ENCODE measurements at places on chromosomes 4 and X.

GRCh38 chr4:152385551-152385950 lies 150.3 kb downstream of the FBXW7 start:
- DNase-seq, result no peak

- no peak for DNase-seq
Measured at GRCh38 chrX:13258052-13258444, 61.8 kb downstream of the ATXN3L start.

GRCh38 chr4:34790131-34790530 lies 1454.2 kb downstream of the ARAP2 start:
- DNase-seq, result no peak

DNA sequence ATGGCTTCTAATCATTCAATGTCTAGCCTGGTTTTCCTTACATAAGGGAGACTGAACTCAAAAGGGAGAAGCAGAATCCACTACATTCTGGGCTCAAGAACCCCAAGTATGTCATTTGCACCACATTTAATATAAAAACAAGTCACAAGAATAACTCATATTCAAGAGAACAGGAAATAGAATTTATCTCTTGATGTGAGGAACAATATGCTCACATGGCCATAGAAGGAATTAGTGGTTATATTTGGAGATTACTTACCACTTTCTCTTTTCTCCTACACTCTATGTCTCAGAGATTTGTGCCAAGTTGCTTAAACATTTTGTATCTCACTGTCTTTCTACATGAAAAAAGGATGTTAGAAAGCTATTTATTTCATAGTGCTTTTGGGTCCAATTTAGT lies 922.6 kb upstream of the PABPC4L start:
- DNase-seq, result no peak

- no peak for DNase-seq
Measured at GRCh38 chrX:47877327-47877726, 40.6 kb downstream of the ZNF81 start.

- DNase-seq, result no peak
Measured at GRCh38 chr4:80255329-80256095, 11.0 kb upstream of the FGF5 start.

DNA sequence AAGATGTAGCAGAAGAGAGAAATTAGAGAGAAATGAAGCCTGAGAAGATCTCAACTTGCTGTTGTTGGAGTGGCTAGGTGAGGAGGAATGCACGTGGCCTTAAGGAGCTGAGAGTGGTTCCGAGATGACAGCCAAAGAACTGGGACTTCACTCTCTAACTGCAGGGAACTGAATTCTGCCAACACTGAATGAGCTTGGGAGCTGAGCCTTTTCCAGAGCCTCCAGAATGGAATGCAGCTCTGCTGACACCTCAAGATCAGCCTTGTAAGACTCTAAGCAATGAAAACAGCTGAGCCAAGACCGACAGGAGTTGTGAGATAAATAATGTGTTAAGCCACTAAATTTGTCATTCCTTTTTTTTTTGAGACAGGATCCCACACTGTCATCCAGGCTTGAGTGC lies 73.0 kb downstream of the TLL1 start:
- no peak for DNase-seq

DNA sequence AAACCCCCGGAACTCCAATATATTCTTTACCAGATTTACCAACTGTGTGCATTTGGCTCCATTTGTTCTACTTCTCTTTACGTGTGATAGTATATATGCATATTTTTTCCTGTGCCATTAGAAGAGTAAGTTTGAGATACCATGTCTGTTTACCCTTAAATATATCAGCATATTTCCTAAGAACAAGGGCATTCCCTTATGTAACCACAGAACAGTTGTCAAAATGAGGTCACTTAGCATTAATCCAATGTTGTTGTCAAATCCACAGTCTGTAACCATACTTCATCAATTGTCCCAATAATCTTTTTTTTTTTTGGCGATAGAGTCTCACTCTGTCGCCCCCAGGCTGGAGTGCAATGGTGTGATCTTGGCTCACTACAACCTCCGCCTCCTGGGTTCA lies 55.2 kb downstream of the TBC1D14 start:
- no peak for DNase-seq

GRCh38 chrX:123830309-123830708 lies 29.5 kb upstream of the XIAP start:
- DNase-seq, result peak; percentile 12

DNA sequence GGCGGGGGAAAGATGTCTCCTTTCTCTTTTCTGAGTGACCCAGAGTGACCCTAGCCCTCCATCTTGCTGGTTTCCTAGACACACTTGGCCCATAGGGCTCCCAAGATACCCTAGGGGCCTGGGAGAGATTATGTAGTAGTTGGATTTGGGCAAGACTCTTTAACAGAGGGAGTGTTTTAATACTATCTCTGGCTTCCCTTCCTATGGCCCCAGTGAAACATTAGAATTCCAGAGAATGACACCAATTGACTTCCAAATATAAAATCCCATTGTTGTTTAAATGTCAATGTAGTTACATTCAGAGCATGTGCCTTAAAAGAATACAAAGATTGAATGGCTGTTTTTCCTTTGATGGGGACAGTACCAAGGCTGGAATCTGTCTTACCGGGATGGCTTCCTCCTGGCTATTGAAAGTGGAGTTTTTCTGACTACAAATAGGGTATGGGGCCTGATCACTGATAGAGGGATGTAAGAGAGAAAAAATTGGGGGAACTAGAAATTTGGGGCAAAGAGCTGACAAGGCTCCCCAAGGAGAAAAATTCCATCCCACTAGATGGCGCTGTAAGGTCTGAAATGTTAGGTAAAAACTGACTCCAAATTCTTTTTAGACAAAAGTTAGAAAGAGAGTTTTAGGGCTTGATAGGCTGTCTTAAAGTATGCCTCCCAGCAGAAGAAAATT lies 10.7 kb downstream of the TENT5D start:
- DNase-seq, result peak; percentile 0

GRCh38 chr4:112908511-112908910 lies 140.9 kb upstream of the ANK2 start:
- DNase-seq, result no peak

GRCh38 chrX:45743906-45744625 lies 543.4 kb upstream of the DIPK2B start:
- DNase-seq, result no peak

GRCh38 chrX:46179748-46180147 lies 365.5 kb downstream of the ZNF674 start:
- no peak for DNase-seq

GRCh38 chr4:107017443-107018343 lies 18.4 kb downstream of the DKK2 start:
- DNase-seq, result no peak

DNA sequence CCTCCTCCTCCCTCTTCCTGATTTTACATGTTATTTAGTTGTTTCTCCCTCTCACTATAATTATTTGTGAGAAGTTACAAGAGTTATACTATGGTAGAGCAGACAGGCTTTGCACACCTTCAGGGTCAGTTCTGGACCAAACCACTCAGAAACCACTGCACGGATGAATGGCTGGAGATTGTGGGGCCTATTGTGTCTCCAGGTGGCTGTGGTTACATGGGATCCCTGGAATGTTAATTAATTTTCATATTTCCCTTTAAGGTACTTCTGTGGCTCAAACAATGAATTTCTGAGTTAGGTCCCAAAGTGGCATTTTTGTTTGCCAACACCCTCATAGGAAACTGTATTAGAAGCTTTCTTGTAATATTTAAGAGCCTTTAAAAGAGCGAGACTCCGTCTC lies 151.9 kb downstream of the BMPR1B start:
- DNase-seq, result no peak

- DNase-seq, result no peak
Measured at GRCh38 chr4:184814686-184815045, 11.1 kb downstream of the ACSL1 start.

DNA sequence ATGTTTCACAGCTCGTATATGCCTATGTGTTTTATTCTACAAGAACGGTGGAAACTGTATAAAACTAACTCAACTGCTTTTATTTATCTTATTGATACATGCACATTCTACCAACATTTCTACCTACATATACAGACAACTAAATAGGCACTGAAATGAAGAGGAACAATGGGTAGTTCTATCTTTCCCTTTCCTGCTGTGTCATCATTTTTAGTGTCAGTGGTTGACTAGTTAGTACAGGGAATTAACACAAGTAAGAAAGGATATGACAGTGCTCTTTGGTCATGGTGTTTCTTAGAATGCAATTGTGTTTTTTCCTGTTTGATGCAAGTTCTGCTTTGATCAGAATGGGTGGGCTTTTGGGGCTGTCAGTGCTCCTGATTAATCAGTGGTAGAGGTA lies 293.8 kb upstream of the CTSO start:
- DNase-seq, result no peak

- no peak for DNase-seq
Measured at GRCh38 chr4:57109411-57109846, 756 bp downstream of the IGFBP7 start.

DNA sequence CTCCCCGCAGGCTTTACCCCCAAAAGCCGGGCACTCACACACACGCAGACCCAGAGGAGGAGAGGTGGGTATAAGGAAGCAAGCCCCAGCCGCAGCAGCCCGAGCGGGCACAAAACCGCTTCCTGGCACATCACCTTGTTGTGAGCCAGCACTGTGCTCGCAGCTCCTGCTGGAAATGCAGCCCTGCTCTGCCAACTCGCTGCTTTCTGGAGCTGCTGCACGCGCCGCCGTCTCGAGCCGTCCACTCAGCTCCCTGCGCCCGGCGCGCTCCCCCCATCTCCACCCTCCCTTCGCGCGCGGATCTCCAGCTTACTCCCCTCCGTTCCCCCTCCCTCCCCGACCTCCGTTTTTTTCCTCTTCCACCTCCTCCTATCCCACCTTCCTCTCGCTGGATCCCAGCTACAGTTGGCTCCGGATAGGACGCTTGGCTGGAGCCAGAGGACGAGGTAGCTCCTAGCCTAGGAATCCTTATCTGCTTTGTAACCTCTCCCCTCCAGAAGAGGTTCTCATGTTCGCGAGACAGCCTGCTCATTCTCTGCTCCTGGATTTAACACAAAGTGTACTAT lies at the start of gene SPOCK3:
TSS of gene SPOCK3 (minus strand) at position 179 of the 566 bp plus-strand sequence.
- DNase-seq, result no peak

- DNase-seq, result no peak
Measured at GRCh38 chr4:110085131-110085530, 113.3 kb downstream of the ELOVL6 start.

DNA sequence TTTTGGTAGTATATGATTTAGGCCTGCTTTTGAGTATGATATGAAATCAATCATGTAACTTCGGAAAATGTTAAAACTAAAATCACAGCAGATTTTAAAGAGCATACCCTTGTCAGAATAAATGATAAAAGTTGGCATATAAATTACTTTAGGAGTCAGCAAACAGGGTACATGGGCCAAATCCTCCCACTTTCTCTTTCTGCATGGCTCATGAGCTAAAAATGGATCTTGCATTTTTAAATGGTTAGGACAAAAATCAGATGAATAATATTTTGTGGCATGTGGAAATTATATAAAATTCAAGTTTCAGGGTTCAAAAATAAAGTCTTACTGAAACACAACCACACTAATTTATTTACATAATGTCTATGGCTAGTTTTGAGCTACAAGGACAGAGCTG lies 214.9 kb downstream of the GASK1B start:
- DNase-seq, result no peak

DNA sequence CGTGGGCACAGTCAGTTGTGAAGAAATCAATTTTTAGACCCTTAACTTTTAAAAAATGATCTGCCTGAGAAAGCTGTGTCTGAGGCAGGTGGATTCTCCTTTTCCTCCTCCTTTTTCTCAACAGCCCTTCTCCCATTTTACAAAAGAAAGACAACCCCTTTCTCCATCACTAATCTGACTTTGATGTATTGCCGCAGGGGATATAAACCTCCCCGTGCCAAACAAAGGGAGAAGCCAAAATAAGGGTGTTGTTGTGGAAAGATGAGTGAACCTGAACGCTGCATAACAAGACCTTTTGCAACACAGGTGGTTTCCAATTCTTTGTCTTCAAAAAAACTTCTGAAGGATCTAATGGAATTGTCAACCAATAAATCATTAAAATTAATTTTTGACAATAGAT lies 8.4 kb upstream of the FHL1 start:
- no peak for DNase-seq

- DNase-seq, result no peak
Measured at GRCh38 chr4:78293821-78294301, 236.7 kb downstream of the FRAS1 start.

DNA sequence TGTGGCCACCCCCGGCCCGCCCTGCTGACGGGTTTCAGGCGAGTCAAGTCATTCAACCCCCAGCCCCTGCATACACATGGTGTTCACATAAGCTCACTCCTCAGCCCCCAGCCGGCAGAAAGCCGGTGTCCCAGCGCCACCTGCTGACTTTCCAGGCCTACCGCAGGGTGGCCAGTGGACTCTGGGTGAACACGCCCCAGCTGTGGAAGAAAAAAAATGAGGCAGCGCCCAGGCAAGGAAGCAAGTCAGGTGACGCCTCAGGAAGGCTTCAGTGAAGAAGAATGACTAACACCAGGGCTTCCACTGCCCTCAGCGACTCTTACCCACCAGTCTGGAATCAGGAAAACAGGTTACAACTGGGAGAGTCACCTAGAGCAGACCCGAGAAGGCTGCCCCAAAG lies 15.8 kb downstream of the BCAP31 start:
- peak; percentile 45 for DNase-seq

DNA sequence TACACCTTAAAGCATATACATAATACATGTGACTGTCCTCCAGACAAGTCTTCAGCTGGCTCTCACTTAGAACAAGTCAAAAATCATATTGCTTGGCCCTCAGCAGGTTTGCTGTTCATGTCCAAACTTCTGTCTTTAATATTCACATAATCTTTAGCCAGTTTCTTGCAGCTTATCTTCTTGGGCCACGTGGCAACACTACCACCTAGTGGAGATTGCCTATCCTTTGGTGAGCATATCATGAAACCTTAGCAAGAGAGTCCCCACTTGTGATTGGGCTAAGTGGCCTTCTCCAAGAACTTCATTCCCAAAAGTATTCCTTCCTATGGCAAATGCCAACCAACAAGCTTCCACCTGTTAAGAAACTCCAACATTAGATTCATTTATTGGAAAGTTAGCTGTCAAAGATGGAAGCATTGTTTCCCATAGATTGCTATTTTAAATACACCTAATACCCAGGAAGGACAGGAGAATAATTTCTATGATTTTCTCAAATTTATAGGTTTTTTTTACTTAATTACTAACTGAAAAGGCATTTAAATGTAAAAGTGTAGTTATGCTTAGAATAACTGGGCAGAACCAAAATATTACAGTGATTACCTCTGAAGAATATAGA lies 231.9 kb upstream of the INTU start:
- DNase-seq, result peak; percentile 44

DNA sequence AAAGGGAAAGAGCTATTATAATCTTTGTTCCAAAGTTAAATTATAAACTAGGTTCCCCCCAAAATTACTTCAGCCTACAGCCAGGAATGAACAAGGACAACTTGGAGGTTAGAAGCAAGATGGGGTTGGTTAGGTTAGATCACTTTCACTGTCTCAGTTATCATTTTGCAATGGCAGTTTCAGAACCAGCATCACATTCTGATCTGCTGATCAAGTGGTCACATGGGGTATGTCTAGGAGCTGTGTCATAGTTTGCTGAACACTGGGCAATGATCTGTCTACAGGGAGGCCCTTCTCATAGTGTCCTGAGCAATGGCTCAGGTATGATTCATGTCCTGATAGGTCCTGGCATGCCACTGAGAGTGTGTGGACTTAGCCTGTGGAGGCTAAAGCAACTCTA lies 41.6 kb upstream of the XIAP start:
- DNase-seq, result no peak

- DNase-seq, result no peak
Measured at GRCh38 chr4:151808120-151808529, 47.3 kb upstream of the GATB start.
